ENCODE measurements at places on chromosomes 5 and 9. TPM values are rescaled to one million over a fixed set of nuclear protein-coding genes. Genes with fewer than 3 reads are reported as not detected.

DNA sequence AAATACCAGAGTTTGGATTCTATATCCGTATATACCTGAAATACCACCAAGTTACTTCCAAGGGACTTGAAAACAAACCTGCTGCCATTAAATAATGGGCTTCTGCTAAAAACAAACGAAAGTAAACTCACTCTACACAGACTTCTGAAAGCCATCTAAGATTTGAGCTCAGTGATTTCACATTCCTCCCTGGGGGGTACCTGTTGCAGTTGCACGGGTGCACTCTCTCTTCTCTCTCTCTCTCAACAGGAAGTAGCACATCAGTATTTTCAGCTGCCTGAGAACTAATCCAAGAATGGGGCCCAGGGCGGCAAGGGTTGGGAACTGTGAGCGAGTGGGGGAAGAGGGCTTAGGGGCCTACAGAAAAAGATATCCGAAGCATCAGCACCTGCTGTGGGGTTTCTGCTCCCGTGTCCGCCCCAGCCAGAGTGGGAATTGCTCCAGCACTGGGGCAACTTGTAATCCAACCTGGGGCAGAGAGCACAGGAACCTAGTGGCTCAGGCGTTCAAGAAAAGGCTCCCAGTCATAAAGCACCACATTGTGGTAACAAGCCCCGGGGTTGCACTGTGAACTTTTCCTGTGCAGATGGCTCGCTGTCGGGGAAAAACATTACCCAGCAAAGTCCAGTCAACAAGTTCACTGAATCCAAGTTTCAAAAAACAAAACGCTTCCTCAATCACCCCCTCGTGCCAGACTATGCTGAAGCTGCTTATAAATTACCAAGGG is 99.8 kb downstream of the EFNA5 start:
- no peaks in the 10 kb centered on the region for H3K27me3 ChIP-seq
- peak overlapping the region; percentile 84 for H3K27ac ChIP-seq
- peaks cover 23% of the 10 kb centered on the region for H3K4me1 ChIP-seq
- H3K4me3 ChIP-seq: peak overlapping the region; percentile 84

DNA sequence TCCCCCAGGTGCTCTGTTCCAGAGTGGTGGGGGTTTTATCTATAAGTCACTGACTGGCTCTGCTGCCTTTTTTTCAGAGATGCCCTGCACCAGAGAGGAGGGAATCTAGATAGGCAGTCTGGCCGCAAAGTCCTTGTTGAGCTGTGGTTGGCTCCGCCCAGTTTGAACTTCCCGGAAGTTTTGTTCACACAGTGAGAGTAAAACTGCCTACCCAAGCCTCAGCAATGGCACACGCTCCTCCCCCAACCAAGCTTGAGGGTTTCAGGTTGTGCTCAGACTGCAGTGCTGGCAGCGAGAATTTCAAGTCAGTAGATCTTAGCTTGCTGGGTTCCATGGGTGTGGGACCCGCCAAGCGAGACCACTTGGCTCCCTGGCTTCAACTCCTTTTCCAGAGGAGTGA is 1428.6 kb downstream of the MAT2B start:
- peaks cover 24% of the 10 kb centered on the region for H3K36me3 ChIP-seq
- no peaks in the 10 kb centered on the region for H3K27me3 ChIP-seq
- no peak overlapping the region for H3K27ac ChIP-seq

DNA sequence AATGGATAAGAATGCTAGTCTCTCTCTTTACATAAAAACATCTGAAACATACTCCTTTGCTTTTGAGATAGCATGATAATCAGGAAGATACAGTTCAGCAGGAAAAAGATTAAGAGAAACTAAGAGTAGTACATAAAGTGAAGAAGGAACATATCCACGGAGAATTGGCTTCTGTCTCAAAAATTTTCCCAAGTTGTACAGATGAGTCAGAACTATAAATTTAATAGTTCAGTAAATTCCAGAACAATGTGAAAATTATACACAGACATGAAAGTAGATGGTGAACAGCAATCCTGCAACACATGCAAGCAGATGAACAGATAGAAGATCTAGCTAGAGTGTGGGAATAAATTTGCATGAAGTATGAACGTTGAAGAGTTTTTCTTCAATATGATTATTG is 691.4 kb upstream of the RIOK2 start:
- H3K27ac ChIP-seq: no peak overlapping the region
- H3K27me3 ChIP-seq: no peaks in the 10 kb centered on the region
- H3K4me1 ChIP-seq: no peaks in the 10 kb centered on the region

DNA sequence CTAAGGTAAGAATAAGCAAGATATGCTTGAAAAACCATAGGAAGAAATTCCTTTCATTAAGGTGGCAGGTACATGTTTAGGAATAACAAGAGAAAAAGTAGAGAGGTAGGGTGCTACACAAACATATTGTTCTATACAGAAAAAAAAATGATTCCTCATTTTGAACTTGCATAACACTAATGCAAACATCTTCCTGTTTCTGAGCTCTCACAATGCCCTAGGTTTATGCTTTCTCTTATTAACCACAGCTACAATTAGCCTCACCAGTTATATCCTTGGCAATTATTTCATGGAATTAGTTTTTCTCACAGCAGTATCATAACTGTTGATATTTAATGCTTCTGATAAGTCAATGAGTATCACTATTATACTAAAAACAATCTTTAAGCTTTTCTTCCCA is 20.7 kb downstream of the CEMIP2 start:
- no peak for DNase-seq
- no peaks in the 10 kb centered on the region for H3K27me3 ChIP-seq
- peaks cover 19% of the 10 kb centered on the region for H3K36me3 ChIP-seq
- H3K4me1 ChIP-seq: peaks cover 32% of the 10 kb centered on the region
- H3K27ac ChIP-seq: peak overlapping the region; percentile 61
- no peak overlapping the region for H3K4me3 ChIP-seq

The ROR2 gene
- not detected for total RNA-seq

The SIT1 gene
- 7.1 TPM for total RNA-seq

The CCDC112 gene
- 0.86 TPM for total RNA-seq
